Body of pancreas (tissue), 4 donors: ENCODE measurements at places on chromosomes 4 and X. TPM values are rescaled to one million over a fixed set of nuclear protein-coding genes. Genes with fewer than 3 reads are reported as not detected.
A peak's percentile ranks its signal among the peaks of the same experiment; 100 is the strongest.

LRIT3 gene
- not detected for total RNA-seq

DNA sequence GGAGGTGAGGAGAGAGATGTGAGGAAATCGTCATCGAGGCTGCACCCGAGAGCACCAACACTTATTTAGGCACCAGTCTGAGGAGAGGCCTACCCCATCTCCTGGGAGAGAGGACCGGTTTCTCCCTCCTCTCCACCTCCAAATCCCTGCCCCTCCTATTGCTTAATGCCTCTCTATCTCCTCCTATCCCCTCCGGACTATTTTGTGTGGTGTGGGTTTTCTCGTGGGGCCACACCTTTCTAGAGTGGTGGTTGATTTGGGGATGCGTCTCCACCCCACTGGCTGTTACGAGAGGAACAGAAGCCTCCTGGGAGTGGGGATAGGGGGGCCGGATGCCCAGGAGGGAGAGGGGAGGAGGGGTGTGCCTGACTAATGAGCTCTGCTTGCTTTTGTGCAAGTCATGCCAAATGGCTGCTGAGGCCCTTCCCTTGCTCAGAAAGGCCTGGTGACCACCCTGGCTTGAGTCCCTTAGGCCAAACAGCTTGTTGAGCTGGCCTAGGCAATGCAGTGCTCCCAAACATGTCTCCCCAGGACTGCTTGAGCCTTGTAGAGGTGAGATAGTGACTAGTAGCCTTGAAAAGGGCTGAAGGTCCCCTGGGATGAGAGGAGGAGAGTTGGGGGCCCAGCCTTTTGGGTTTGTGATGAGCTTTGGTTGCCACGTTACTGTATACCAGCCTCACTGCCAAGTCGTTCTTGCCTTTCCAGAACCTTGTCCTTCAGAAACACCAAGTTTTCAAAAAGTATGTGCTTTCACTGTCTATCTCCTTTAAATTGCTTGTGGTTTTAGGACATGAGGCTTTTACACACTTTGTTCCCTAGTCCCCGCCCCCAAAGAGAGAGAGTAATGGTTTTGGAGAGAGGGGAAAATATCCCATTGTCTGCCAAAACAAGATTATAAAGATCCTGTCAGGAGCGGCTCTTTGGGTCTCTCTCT, 1.2 kb downstream of the MSN start:
- H3K27ac ChIP-seq, result peak overlapping the region; percentile 65
- no peak overlapping the region for H3K4me3 ChIP-seq
- no peaks in the 10 kb centered on the region for H3K27me3 ChIP-seq

- H3K4me3 ChIP-seq, result no peak overlapping the region
- no peaks in the 10 kb centered on the region for H3K27me3 ChIP-seq
- no peaks in the 10 kb centered on the region for H3K36me3 ChIP-seq
Observed at GRCh38 chr4:159401791-159402380, 299.0 kb downstream of the RAPGEF2 start.

DNA sequence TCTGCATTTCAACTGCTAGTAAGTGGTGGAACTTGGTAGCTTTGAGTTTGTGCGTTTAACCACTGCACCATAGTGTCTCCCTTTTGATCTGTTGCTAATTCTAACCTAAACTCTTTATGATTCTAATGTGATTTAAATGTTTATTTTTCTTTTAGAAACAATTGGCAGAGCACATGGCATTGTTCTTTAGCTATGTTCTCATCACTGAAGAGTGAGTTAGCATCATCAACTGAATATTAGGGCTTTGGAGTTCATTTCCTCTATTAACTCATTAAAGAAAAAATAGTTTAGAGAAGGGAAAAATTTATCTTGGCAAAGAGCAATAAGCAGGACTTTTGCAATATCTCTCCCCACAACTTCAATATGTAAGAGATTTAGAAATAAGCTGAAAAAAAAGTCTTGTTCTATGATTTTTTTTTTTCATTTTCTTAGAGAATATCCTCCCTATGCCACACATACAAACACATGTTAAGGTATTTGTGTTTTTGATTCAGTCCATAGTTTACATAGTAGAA, 25.7 kb downstream of the CPEB2 start:
- peaks cover 2% of the 10 kb centered on the region for H3K36me3 ChIP-seq
- no peak overlapping the region for H3K4me3 ChIP-seq
- H3K27ac ChIP-seq, result no peak overlapping the region
- peaks cover 13% of the 10 kb centered on the region for H3K4me1 ChIP-seq

DNA sequence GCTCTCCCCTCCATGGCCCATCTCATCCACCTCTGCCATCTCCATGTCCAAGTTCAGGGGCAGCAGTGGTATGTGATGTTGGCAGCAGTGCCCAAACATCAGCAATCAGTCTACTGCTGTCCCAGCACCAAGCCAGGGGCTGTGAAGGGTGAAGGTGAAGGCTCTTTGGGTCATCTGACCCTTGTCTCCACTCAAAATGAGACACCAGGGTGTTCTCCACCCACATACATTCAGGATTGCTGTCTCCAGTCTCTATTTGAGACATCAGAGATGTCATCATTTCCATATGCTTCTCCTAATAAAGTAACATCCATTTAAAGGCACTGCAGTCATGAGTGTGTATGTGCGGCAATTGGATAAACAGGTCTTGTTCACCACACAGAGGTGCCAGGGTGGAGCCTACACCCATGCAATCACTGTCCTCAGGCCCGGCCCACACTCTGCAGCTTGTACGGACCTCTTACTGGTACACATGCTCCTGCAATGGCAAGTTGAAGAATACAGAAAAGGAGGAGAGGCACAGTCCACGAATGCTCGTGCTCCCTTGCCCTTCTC, 22.2 kb downstream of the MAML3 start:
- no peaks in the 10 kb centered on the region for H3K27me3 ChIP-seq
- no peaks in the 10 kb centered on the region for H3K36me3 ChIP-seq
- DNase-seq, result no peak
- no peak overlapping the region for H3K4me3 ChIP-seq
- H3K27ac ChIP-seq, result no peak overlapping the region

GRCh38 chrX:118570209-118570608, 74.6 kb downstream of the DOCK11 start:
- H3K27me3 ChIP-seq, result no peaks in the 10 kb centered on the region
- no peaks in the 10 kb centered on the region for H3K36me3 ChIP-seq
- H3K4me1 ChIP-seq, result no peaks in the 10 kb centered on the region
- no peak overlapping the region for H3K4me3 ChIP-seq
- no peak for DNase-seq

- H3K27ac ChIP-seq, result no peak overlapping the region
- H3K27me3 ChIP-seq, result no peaks in the 10 kb centered on the region
- DNase-seq, result no peak
Observed at GRCh38 chr4:67871867-67872266, 11.9 kb downstream of the TMPRSS11D start.

DUX4 gene
- not detected for total RNA-seq

GUCY1B1 gene
- 11.9 TPM for total RNA-seq

DNA sequence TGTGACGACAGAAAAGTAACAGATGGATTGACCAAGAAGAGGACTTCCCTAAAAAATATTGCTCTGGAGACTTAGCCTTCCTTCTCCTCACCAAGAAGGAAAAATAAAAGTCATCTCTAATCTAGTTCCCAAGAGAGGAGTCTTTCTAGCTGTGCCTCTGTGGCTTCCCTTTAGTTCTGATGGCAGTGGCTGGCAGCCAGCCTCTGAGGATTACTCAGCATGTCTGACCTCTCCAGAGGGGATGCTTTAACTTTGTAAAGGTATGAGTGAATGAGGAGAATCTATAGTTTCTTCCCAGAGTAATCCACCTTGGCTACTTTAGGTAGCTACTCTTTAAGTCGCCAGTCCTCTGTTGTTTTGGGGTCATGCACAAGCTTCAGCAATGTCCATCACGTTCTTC, 163.9 kb upstream of the KIT start:
- H3K27me3 ChIP-seq, result no peaks in the 10 kb centered on the region
- no peak overlapping the region for H3K4me3 ChIP-seq
- DNase-seq, result no peak
- no peaks in the 10 kb centered on the region for H3K4me1 ChIP-seq

SORBS2 gene
- 218 TPM for total RNA-seq

GRCh38 chrX:482192-482701, 95.5 kb upstream of the PPP2R3B start:
- H3K27me3 ChIP-seq, result no peaks in the 10 kb centered on the region
- no peaks in the 10 kb centered on the region for H3K36me3 ChIP-seq
- DNase-seq, result no peak
- no peaks in the 10 kb centered on the region for H3K4me1 ChIP-seq

- no peaks in the 10 kb centered on the region for H3K27me3 ChIP-seq
- no peak overlapping the region for H3K4me3 ChIP-seq
- no peak for DNase-seq
- no peaks in the 10 kb centered on the region for H3K4me1 ChIP-seq
- H3K27ac ChIP-seq, result no peak overlapping the region
Observed at GRCh38 chr4:153061971-153062370, 125.8 kb downstream of the FHDC1 start.

RS1 gene
- not detected for total RNA-seq

- DNase-seq, result no peak
- H3K4me3 ChIP-seq, result no peak overlapping the region
- H3K27me3 ChIP-seq, result no peaks in the 10 kb centered on the region
Observed at GRCh38 chrX:50787099-50787498, 26.9 kb downstream of the SHROOM4 start.

DNA sequence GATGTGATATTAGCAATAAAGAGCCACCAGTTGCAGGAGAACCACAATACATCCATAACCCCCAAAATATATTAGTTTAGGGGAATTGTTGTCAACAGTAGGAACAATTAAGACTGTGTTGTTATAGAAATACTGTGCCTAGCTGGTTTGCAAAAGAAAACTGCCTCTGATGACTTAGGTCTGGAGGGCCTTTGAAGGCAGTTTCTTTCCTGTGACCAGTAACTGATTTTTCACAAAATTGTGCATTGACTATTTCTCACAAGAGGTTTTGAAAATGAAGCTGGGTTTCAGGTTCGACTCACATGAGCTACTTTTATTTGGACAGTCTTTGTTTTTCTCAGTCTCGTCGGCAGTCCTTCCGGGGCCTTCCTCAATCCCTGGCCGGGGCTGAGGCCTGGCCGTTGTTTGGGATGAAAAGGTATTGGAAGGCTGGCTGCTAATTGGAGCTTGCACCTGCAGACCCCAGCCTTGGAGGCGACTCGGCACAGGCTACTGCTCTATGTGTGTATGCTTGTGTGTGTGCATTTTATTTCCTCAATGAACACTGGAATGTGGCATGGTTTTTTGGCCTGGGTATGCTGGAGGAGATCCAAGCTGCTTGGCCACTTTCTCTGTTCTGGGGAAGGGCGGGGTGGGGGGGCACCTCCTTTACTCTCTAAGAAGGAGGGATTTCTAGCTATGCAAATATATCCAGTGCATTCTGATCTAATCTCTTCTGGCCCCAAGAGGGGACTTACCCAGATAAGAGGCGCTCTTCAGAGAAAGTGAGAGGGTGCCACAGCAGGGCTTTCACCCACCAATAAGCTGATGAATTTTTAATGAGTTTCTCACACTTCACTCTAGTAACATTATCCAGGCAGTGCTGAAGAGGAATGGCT, 49.5 kb upstream of the LNX1 start:
- no peak overlapping the region for H3K4me3 ChIP-seq
- DNase-seq, result peak; percentile 51
- H3K36me3 ChIP-seq, result no peaks in the 10 kb centered on the region
- peak overlapping the region; percentile 59 for H3K27ac ChIP-seq

NSG1 gene
- total RNA-seq, result 0.78 TPM

GRCh38 chr4:37706032-37706431, 19.9 kb upstream of the RELL1 start:
- no peaks in the 10 kb centered on the region for H3K36me3 ChIP-seq
- H3K4me3 ChIP-seq, result no peak overlapping the region
- DNase-seq, result no peak
- no peaks in the 10 kb centered on the region for H3K27me3 ChIP-seq
- no peak overlapping the region for H3K27ac ChIP-seq

DNA sequence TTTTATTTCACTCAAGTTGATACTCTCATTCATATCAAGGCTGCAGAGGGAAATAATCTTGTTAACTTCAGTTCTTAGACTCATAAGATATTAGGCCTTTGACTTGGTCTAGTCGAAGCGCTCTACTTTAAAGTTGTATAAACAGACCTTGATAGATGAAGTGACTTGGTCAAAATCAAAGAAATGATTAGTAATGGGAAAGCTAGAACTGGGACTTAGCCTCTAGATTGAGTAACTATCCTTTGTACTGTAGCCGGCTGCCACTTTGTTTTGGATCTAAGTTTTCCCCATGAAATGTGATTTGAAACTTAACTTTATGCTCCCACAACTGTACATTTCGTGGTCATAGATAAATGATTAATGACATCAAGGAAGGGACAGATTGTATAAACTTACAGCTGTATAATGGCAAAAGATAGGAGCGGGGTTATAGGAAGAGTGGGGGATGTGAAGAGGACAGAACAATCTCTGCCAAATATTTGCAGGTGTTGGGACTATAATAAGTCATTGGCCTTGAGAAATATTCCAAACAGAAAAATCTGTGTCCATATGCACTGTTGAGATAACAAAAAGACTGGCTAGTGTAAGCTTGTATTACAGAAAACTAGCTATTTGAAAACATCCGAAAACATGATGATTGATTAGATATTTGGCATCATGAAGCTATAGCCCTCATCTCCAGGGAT, 17.2 kb downstream of the MID2 start:
- H3K27ac ChIP-seq, result no peak overlapping the region
- no peak for DNase-seq
- no peaks in the 10 kb centered on the region for H3K27me3 ChIP-seq
- no peaks in the 10 kb centered on the region for H3K36me3 ChIP-seq
- H3K4me1 ChIP-seq, result peaks cover 27% of the 10 kb centered on the region

SH2D1A gene
- total RNA-seq, result 0.52 TPM

SOX3 gene
- not detected for total RNA-seq

PRRG3 gene
- 0.33 TPM for total RNA-seq

SMR3B gene
- not detected for total RNA-seq

DNA sequence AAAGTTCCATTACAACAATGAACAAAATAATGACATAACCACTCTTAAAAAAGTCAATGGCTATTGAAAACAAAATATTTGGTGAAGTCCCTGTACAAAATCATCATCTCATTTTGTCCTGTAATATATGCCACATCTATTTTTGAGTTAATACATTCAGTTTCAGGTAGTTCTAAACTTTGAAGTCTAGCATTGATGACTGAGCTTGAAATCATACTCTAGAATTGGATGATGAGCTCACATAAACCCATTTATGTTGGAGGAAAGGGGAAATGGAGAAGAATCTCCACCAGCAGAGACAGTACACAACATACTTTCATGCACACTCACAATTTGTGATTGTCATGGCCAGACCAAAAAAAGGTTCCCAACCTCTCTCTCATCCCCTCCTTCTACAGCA, 371.1 kb upstream of the NR3C2 start:
- no peak for DNase-seq
- no peak overlapping the region for H3K27ac ChIP-seq
- H3K4me3 ChIP-seq, result no peak overlapping the region
- H3K4me1 ChIP-seq, result peaks cover 10% of the 10 kb centered on the region
- H3K36me3 ChIP-seq, result no peaks in the 10 kb centered on the region

IDUA gene
- 30.0 TPM for total RNA-seq

YTHDC1 gene
- 56.0 TPM for total RNA-seq
